ENCODE measurements at places on chromosomes 1 and 21. TPM values are rescaled to one million over a fixed set of nuclear protein-coding genes. Genes with fewer than 3 reads are reported as not detected.

- peak; percentile 86 for DNase-seq
Observed at GRCh38 chr21:34280959-34281358, 82.8 kb upstream of the KCNE2 start.

GRCh38 chr1:73674945-73675561 is 522.9 kb downstream of the LRRIQ3 start:
- DNase-seq: peak; percentile 34

The KRTAP11-1 gene
- polyA plus RNA-seq: not detected

DNA sequence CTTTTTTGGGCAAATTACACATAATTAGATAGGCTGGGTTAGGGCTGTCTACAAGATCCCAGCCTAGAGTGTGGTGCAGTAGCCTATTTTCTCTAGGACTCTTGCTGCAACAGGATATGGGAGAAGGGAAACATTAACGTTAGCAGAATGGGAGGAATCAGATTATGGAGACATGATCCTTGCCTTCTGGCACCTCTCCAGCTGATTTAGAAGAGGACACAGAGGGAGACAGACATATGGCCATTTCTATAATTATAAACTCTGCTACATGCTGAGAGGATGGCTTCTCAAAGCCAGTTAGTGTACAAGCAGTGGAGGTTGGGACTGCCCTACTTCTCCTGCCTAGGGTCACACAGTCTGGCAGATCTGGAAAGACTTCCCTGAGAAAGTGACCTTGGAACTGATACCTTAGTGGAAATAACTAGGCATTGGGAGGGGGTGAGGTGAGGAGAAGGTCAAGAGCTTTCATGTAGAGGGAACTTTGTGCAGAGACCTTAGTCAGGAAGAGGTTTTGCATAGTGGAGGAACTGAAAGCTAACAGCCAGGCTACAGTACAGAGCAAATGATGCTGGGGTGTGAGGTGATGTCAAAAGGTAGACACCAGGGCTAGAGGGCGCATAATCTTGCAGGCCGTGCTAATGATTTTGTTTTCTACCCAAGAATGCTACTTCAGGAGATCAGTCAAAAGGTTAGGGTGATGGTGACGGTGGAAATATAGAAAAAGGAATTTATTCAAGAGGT is 1.2 kb upstream of the CD1D start:
- no peak for DNase-seq

- no peak for DNase-seq
Observed at GRCh38 chr1:51266181-51266580, 30.1 kb downstream of the RNF11 start.

The FALEC gene
- polyA plus RNA-seq: not detected

Measured in muscle of leg (tissue), 16 donors.